ENCODE measurements at places on chromosomes 6 and 20.

DNA sequence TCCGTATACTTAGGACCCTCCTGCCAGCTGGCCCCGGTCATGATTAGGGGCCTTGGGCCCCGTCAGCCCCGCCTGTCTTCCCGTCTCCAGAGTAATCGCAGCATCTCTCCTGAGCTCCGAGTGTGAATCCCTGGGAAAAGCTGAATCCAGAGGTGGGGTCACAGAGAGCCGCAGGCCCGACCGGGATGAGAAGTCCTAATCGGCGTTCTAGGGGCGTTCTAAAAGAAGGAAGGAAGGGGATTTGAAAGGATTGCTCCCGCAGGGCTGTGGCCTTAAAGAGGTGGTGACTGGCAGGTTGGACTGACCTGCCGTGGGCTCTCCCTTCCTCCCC is 371 bp downstream of the HMGN4 start:
- DNase-seq, result no peak

- peak; percentile 87 for DNase-seq
These were observed 2.0 kb downstream of the COL9A3 start for GRCh38 chr20:62818592-62819493.

GRCh38 chr6:18308070-18308735 is 43.9 kb upstream of the DEK start:
- DNase-seq, result no peak

GRCh38 chr6:112118034-112118433 is 30.6 kb downstream of the FAM229B start:
- no peak for DNase-seq

GRCh38 chr20:34627458-34627857 is 49.4 kb downstream of the PIGU start:
- DNase-seq, result no peak

- peak; percentile 66 for DNase-seq
These were observed 968 bp downstream of the PHF3 start for GRCh38 chr6:63636518-63637021.

DNA sequence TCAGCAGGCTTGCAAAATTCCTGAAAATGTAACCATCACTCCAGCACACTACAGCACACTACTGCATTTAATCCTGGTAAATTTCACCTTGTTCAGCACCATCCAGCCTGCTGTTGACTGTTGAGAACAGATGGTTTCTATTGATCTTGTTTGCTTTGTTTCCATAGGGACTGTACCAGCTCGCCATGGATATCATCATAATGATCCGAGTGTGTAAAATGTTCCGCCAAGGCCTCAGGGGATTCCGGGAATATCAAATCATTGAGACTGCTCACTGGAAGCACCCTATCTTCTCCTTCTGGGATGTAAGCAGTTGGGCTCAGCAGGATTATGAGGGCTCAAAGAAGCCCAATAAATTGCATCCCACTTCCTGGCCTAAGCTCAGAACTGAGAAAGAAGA is 4.1 kb downstream of the CNBD2 start:
- no peak for DNase-seq

DNA sequence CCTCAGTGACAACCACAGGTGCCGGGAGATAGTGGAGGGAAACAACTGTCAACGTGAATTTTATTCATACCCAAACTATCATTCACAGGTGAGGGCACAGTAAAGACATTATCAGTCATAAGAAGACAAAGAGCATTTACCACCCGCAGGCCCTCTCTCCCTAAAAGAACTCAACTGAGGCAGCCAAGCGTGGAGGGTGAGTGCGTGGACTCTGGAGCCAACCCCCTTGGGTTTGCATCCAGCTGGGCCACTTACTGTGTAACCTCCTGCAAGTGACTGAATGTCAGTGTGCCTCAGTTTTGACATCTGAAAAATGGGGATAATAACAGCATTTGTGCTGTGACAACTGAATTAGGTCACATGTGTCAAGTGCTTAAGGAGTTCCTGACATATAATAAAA is 70.6 kb upstream of the KCNK16 start:
- no peak for DNase-seq

GRCh38 chr20:38995536-38996044 is 33.4 kb downstream of the DHX35 start:
- DNase-seq, result no peak

DNA sequence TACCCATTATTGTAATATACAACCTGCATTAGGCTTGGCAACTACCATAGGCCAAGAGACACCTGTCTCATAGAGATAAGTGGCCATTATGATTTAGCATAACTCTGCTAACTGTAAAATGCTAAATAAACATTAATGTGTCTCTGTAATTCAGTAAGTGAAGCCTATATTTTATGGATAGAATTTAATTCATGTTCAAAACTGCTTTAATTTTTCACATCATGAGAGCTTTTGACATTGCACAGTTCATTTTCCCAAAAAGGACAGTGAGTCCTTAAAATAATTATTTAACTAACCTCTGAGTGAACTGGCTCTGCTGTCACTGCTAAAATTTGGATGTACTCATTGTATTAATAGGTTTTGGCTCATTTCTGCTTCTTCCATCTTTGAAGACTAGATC is 41.4 kb upstream of the TMX4 start:
- DNase-seq, result no peak

- peak; percentile 28 for DNase-seq
These were observed 766 bp downstream of the SLC16A10 start for GRCh38 chr6:111087871-111088667.

- DNase-seq, result no peak
These were observed 1.3 kb downstream of the SLC22A16 start for GRCh38 chr6:110475066-110475653.

GRCh38 chr6:35181933-35182612 is 31.7 kb upstream of the SCUBE3 start:
- peak; percentile 72 for DNase-seq

- no peak for DNase-seq
These were observed 228.3 kb downstream of the NRN1 start for GRCh38 chr6:5778317-5778857.

DNA sequence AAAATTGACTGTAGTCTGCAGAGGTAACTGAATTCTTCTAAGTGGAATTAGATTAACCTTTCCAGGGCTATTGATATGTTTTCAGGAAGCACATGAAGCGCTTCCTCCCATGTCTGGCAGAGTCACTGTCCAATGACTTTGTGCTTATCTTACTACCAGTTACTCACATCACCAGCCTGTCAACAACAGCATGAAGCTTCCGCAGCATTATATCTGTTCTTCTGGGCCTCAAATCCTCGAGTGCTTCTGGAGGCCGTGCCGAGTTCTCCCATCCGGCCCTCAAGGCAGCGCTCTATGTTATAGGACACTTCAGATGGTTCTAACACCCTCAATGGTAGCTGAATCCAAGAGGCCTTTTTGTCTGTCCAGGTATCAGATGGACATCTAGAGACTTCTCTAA is 33.2 kb downstream of the PSMG4 start:
- no peak for DNase-seq

DNA sequence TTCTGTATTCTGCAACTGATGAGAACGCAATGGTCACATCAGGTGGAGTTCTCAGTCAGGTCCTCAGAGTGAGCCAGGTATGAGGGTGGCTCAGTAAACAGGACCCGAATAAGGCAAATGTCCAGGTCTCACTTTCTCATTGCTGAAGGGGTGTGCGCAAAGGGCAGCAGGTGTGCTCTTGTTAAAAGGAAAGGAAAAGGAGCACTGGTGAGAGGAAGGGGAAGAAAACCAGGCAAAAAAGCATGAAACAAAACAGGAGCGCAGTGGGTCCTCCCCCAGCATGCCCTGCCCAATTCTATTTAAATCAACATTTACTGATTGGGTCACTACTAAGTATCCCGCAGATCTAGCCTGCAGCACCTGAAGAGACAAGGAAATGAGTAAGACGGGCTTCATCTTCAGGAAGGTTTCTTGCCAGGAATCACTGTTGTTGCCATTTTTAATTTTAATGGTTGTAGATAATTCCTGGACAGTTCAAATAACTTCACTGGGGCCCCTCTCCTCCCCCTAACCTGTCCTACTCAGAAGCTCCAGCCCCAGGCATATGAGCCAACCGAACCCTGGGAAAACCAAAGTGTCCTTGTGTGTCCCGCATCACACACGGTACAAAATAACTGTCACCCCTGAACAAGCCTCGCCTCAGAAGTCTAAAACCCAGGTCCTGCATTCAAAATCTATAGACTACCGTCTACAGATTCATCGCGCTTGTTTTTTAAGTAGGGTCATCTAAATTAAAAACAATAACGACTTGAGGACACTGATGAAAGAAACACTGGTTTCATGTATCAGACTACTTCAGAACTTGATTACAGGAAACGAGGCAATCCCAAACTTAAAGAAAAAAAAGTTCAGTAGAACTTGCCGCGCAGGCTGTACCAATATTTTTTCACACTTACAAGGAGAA is 980 bp downstream of the MBOAT1 start:
- no peak for DNase-seq

DNA sequence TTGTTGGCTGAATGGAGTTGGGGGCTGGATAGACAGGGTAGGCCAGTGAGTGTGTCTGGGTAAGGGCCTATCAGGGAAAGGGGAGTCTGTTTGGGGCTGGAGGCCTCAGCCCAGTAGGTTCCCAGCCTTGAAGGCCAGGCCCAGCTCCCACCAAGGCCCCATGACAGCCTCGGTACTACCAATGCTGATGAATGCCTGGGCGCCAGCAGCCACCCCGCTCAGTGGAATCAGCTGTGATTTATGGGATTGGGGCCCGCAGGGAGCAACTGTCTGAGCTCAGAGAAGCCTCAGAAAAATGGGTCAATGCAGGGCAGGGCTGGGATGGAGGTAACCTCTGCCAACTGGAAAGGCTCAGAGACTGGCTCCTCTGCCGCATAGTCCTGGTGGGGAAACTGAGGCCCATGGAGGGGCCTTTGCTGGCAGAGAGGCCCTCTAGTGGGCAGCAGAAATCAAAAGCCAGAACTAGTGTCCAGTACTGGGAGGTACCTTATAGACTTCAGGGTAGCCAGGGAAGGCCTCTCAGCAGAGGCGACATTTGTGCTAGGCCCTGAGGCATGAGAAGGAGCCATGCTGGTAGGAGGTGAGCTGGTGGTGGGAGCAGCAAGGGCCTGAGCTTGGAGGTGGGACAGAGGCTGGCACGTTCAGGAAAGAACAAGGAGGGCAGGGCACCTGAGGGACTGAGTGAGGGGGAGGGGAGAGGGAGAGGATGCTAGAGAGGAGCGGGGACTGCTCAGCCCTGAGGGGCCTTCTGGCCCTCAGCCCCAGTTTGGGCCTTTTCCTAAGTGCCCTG is 36.4 kb downstream of the DLGAP4 start:
- no peak for DNase-seq

- DNase-seq, result peak; percentile 70
These were observed 36.6 kb downstream of the MTRES1 start for GRCh38 chr6:107064579-107065065.

GRCh38 chr6:4668271-4669179 is 107.7 kb upstream of the CDYL start:
- no peak for DNase-seq

GRCh38 chr6:138416206-138416605 is 12.2 kb downstream of the HEBP2 start:
- DNase-seq, result no peak

- DNase-seq, result no peak
These were observed 2.1 kb downstream of the GOPC start for GRCh38 chr6:117600008-117600743.

- no peak for DNase-seq
These were observed 3.5 kb downstream of the GFRA4 start for GRCh38 chr20:3659492-3660261.

GRCh38 chr6:139982652-139983295 is 608.3 kb upstream of the CITED2 start:
- peak; percentile 40 for DNase-seq

DNA sequence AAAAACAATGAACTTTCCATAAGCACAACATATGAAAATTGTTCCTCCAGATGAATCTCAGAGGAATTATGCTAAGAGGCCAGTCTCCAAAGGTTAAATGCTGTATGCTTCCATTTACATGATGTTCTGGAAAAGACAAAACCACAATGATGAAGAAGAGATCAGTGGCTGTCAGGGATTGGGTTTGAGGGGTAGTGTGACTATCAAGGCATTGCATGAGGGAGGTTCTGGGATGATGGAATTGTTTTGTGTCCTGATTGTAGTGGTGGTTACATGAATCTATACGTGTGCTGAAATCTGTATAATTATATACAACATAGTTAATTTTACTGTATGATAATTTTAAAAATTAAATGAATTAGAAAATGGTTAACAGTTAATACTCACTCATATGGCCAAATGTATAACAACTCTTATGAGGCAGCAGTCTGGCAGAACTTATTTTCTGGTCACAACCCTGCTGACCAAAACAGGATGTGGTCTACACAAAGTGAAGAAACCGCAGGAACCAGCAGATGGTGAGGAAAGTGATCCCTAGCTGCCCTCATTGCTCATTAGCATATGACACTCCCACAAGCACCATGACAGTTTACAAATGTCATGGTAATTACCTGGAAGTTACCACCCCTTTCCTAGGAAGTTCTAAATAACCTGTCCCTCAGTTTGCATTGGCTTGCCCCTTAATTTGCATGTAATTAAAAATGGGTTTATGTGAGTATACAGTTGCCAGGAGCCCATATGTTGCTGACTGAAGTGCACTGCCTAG is 31.9 kb downstream of the NSFL1C start:
- DNase-seq, result no peak

- DNase-seq, result no peak
These were observed 452.7 kb downstream of the PREX1 start for GRCh38 chr20:48374991-48375595.

DNA sequence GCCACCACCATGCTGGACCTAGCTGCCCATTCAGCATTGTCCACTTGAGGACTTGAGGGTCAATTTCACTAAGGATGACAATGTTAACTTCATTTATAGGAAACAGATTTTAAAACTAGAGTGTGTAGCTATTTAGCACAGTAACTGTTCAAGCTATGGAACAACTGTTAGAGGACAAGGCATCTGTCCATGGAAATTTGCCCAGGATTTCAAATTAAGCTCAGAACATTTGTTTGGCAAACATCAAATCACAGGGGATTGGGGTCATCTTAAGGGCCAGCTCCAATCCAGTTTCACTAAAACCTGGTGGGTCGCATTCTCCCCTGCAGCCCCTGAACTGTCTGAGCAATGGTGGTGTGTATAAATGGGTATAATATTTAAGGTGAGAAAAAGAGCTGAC is 35.1 kb downstream of the PM20D2 start:
- DNase-seq, result no peak

DNA sequence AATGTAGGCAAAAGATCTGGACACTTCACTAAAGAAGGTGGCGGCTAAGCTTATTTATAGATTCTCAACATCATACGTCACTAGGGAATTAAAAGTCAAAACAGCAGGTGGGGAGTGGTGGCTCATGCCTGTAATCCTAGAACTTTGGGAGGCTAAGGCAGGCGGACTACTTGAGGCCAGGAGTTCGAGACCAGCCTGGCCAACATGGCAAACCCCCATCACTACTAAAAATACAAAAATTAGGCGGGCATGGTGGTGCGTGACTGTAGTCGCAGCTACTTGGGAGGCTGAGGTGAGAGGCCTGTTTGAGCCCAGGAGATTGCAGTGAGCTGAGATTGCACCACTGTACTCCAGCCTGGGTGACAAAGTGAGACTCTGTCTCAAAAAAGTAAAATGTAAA is 74.6 kb downstream of the GPX5 start:
- DNase-seq, result no peak

DNA sequence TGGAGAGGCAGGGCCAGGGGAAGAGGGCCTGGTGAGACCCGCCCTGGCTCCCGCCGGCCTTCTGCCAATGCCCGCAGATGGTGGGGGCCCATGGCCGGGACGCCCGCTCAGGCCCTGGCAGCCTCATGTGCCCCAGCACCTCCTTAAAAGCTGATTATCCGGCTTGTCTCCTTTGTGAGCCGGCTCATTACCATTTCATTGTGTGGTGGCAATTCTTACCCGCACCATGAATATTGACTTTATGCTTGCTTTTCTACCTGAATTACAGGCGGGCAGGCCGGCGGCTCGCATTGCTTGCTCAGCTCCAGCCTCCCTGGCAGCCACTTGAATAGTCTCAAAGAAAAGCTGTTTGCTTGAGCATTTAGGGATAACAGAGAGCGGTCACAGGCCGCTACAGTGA is 120.0 kb upstream of the JAG1 start:
- DNase-seq, result no peak

Data from right hindlimb (tissue), 1 donor.